NCI-H1436 treated with DMSO at 0.1 percent for 48 hours (cell line): ENCODE measurements at places on chromosomes 2 and 18.

GRCh38 chr2:36512705-36513104, 85.3 kb downstream of the FEZ2 start:
- no peak for DNase-seq

GRCh38 chr2:70083344-70084156, 3.7 kb upstream of the PCBP1 start:
- no peak for DNase-seq

GRCh38 chr2:144452169-144452988, 67.5 kb downstream of the ZEB2 start:
- DNase-seq, result no peak

DNA sequence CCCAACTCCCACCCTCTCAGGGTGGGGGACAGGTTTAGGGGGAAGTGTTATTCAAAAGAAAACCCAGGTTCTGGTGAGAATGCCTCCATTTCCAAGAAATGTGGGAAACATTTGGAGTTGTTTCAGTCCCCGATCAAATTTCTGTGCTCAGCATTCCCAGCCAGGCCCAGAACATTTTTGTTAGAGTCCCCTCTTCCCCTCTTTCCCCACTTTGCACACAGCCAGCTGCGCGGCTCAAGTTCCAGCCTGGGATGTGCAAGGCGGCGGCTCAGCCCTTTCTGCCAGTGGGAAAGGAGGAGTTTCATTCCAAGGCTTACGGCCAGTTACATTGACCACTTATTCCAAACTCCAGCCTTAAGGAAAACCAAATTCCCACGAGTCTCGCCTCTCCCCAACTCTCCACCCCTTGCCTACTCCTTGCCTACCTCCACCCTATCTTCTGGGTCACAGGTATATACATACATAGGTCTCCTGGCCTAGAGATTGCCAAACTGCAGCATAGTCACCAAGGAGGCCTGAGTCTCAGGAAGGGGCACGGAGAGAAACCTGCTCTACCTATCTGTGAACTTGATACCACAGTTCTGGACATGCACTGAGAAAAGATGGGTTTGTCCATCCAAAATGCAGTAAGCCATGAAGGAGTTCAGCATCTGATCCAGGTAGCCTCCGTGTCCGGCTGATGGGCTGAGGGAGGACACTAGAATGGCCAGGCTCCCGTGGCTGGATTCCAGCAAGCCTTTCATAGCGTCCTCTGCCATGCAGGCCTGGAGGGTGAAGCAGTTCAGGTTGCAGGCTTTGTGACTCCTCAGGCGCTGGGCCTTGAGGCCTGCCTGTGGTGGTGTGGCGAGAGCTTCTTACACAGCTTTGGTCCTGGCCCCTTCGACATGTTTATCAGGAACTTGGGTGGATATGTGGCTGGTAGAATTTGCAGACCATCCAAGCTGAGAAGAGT, 154.5 kb downstream of the ZFP36L2 start:
- no peak for DNase-seq

DNA sequence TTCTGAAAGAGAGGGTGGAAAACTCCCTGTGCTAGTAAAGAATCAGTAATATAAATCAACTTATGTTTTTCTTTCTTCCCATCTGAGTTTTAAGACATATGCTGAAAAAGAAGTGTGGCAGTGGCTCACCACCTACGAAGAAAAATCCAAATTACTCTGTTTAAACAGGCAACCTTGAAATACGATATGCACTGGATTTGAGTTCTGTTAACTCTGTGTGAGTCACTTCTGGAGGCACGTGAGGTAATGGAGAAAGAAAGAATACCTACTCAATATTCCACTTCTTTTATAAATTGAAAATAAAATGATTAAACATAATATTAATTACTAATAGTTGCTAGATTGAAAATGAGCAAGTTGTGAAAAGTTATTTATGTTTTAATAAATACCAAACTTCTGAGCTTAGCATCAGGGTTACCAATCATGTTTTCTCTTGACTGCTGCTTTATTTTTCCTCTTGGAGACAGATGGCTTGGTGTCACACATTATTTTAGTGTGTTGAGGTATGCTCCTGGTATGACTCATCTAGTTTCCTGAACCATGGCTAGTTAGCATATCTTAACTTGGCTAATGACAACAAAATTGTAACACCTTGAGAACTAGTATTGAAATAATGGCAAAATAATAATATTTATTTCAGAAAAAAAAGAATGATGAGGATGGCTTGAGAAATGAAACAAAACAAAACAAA, 1705.5 kb upstream of the PIK3C3 start:
- DNase-seq, result no peak

DNA sequence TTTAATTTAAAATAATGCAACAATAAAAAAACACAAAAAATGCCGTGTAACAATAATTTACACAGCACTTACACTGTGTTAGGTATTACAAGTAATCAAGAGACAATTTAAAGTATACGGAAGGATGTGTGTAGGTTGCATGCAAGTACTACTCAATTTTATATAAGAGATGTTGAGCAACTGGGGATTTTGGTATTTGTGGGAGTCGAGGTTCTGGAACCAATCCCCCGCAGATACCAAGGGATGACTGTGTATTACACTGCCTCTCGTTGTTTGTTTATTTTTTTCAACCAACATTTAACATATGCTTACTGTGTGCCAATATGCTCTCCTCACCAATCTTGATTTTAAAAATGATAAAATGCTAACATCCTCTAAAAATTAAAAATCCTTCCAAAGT, 24.8 kb downstream of the MAP3K2 start:
- no peak for DNase-seq

GRCh38 chr2:172305066-172305465, 122.3 kb upstream of the ITGA6 start:
- DNase-seq, result no peak

- DNase-seq, result no peak
Measured at GRCh38 chr18:46859855-46860254, 57.5 kb downstream of the PIAS2 start.

DNA sequence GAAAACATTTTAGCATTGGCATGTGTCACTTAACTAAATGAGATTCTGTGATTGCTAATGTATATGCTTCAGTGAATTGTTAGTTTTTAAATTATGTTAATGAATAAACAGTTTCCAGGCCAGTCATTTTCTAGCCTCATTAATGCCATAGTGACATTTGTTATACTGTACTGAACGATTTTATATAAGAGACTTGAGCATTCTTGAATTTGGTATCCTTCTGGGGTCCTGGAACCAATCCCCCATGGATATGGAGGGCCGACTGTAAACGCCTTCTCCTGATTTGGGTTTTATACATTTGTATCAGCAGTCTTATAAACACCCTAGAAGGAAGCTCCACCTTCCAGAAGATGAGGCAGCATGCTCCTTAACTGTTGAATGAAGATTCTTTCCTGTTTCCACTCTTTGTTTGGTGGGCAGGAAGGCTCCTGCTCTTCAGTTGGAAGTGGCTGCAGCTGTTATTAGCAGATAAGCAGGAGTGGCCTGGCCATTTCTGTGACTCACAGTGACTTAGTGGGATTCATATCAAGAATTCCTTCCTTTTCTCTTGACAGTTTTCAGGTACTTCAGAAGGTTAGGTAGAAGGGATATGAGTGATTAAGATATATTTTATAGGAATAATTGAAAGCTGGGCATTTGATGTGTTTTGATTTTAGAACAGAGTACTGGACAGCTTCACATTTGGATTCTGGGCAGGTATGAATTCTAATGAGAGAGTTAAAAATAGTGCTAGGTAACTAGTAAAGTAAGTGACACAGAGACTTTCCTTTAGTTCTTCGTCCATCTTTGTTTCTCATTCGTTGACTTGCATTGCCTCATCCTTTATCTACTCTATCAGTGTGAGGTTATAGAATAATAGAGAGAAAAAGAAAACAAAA, 124.9 kb downstream of the PLCL1 start:
- DNase-seq, result no peak

DNA sequence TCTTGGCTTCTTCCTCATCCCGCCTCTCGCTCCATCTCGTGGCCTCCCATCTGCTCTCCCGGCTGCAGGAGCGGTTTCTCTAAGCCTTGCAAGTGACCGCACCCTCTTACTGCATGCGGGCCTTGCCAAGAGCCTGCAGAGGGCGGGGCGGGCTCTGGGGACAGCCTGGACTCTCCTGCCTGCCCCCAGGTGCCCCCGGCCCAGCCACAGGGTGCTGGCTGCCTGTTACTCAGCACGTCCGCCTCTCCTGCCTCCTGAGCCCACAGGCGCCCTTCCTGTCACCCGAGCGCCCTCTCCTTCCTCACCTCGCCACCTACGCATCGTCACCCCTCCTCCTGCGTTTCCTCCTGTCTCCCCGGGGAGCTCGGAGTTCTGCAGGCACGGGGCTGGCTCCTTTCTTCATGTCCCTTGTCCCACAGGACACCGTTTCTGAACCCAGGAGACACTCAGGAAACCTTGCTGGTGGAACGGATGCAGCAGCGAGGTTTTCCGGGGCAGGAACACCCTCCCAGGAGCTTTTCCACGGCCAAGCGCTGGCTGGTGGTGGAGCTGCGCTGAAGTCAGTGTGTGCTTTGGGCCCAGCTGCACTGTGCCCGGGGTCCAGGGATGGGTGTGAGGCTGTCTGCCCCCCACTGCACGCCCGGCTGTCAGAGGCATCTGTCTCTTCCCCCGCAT, 28.5 kb downstream of the HPCAL1 start:
- DNase-seq, result no peak

DNA sequence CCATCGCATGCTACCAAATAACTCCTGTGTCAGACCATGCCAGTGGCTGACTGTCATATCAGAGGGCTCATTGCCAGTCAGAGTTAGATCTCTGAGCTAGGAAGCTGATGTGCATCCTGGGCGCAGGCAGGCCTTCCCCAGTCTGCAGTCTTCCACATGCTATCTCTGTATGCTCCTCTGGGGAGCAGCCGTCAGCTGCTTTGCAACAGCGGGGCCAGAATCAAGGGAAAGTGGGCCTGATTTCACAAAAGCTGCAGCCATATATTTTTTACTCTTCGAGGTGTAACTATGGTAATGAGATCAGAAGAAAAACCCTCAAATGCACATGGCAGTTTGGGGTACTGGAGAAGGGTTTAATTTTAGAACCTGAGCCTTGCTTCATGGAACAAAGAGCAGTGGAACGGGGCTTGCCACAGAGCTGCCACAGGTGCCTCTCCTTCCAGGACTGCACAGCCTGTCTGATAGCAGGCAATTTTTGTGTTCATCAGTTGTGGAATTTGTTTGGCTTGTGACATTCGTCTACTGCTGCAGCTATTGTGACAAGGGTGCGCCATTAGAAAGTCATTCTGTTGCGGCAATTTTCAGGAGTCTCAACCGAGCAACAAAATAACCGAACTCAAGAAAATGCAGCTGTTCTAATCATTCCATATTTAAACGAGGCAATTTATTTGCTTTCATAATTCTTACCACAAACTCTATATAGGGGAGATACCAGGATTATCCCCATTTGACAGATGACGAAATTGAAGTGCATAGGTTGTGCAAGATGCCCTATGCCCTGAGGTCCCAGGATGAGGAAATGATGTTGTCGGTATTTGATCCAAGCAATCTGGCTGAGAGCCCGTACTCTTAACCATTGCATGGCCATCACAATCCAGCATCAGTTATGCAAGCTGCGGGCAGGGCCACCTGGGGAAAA, 109.6 kb upstream of the CYRIA start:
- DNase-seq, result no peak

DNA sequence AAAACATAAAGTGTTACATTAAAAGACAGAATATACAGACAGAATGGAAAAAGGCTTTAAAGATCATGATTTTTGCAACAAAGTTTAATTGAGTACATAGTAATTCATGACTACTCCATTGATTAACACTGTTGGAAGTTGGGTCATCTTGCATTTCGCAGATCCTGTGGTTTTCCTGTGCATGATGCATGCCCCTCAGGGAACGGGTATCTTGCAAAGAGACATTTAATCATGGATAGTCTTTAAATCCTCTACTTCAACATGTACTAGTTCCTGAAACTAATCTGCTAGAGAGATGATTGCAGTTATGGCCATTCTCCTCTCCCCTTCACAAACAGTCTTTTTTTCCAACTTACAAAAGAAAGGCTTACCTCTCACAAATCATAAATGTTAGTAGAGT, 155.6 kb upstream of the DSEL start:
- DNase-seq, result no peak

GRCh38 chr18:4582431-4583335, 127.6 kb upstream of the DLGAP1 start:
- no peak for DNase-seq

DNA sequence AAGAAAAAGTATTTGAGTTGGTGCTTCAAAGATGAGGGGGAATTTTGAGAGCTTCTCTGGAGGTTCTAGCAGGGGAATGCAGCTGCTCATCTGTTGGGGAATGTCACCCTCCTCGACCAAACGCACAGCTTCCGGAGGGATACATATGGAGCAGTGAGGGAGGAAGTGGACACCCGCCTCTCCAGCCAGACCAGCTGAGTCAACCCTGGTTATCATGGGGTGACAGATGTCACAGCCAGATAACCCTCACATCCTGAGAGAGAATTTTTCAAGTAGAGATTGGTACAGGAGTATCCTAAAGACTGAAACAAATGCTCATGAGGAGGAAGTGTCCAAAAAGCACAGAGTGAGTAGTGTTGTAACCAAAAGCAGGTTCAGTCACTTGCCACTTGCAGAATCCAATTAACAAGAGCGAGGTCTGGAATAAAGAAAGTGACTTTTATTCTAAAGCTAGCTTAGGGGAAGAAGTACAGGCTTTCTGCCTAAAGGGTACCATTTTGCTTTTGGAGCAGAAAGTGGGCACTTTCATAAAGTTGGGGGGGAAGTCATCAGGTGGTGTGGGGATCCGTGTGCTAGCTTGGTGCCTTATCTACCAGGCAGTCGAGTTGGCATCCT, 395.2 kb downstream of the RAD51AP2 start:
- DNase-seq, result no peak

DNA sequence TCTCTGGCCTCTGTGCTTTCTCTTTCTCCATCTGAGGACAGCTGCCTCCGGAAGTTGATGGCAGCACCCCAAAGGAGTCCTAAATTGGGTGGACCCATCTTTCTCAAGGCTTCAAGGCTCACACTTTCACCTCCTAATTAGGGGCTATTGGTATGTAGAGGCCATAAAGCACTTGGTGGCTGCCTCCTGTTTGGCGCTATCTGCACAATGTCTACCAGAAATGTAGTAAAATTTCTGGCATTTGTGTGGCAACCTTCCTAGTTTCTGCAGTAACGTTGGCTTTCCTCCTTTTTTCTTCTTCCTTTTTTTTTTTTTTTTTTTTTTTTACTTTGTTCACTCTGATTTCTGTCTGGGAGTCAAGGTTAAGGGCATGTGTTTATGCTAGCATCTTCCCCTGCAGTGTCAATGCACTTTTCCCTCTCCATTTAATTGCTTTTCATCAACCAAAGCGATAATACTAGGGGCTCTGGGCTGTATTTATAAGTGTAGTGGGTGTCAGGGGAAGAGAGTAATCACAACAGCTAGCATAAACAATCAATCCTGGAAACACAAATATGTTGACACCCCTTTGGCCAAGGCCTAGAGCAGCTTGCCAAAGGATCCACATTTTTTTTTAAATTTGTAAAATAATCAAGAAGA, 86.0 kb downstream of the TACR1 start:
- no peak for DNase-seq

GRCh38 chr2:105179469-105180372, 61.8 kb upstream of the GPR45 start:
- DNase-seq, result no peak

- no peak for DNase-seq
Measured at GRCh38 chr2:54479424-54479823, 23.3 kb downstream of the SPTBN1 start.

- no peak for DNase-seq
Measured at GRCh38 chr18:4888251-4889040, 308.6 kb downstream of the AKAIN1 start.
